ENCODE measurements at places on chromosomes 16 and 17.

GRCh38 chr16:14307059-14307526, 236.0 kb downstream of the MRTFB start:
- DNase-seq, result no peak

GRCh38 chr16:2194852-2195321, 1.5 kb downstream of the CASKIN1 start:
- DNase-seq, result no peak

- no peak for DNase-seq
These were observed 24.0 kb upstream of the ALDH3A1 start for GRCh38 chr17:19771971-19772630.

DNA sequence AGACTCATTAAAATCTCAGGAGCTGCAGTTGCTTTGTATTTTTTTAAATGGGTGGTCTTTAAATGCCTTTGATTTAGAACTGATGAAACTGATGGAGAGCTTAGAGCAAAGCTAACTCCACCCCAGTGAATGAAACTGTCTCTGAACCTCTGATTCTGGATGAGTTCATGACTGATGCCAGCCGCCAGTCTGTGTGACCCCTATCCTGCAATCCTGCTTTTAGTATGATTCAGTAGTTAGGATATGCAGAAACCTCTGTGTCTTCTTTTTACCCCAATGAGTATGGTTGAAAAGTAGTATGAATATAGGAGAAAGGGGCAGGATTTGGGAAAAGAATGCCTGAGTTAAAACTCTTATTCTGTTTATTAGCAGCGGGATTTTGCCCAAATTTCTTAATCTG, 12.3 kb upstream of the SALL1 start:
- DNase-seq, result no peak

DNA sequence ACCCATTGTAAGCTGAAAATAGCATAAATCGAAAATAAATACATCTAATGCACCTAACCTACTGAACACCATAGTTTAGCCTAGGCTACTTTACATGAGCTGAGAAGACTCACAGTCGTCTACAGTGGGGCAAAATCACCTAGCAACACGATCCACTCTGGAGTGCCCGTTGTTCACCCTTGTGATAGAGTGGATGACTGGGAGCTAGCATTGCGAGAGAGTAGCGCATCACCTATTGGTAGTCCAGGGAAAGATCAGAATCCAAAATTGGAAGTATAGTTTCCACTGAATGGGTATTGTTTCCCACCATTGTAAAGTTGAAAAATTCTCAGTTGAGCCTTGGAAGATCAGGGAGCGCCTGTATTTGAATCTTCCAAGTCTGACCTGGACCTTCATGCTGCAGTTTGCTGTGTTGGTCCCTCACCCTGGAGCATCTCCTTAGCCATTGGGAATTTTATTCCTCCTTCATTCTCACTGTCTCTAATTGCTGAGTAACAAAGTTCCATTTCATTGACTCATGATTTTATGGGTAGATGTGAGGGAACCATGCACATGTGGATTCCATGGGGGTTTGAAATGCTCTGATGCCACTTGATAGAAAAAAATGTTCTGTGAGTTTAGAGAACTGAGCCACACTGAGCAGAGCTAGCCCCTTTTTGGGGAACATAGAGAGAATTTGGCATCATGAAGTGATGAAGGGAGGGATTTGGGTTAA, 19.6 kb downstream of the AKAP1 start:
- no peak for DNase-seq

DNA sequence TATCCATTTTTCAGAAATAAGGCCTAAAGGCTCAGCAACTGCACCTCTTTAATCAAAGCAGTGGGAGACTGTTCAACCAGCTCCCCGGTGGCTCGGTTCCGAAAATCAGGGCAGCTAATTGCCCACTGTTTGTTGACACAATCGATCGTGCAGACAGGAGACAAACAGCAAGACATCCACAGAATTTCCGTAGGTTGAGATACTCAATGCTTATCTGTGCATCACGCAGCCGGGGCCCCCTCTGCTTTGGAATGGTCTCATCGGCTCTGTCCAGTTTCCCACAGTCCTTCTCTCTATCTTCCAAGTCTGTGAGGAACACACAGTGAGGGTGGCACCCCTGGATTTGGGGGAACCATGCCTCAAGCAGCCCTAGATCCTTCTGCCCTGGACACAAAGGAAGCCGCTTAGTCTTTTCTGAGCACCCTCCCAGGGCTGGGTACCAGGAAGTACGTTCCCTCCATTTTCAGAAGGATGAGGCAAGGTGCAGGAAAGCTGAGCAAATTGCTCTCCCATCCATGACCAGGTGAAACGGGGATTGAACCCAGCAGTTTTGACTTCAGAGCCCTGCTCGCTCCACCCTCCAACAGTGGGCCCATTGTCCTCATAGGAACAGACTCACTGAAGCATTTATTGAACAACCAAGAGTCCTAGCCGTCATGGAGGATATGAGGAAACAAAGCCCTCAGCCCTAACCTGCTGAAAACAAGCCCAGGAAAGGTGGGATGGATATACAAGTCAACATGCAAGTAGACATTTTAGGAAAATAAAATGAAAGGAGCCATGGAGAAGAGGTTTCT, 70.7 kb downstream of the C16orf95 start:
- DNase-seq, result no peak

DNA sequence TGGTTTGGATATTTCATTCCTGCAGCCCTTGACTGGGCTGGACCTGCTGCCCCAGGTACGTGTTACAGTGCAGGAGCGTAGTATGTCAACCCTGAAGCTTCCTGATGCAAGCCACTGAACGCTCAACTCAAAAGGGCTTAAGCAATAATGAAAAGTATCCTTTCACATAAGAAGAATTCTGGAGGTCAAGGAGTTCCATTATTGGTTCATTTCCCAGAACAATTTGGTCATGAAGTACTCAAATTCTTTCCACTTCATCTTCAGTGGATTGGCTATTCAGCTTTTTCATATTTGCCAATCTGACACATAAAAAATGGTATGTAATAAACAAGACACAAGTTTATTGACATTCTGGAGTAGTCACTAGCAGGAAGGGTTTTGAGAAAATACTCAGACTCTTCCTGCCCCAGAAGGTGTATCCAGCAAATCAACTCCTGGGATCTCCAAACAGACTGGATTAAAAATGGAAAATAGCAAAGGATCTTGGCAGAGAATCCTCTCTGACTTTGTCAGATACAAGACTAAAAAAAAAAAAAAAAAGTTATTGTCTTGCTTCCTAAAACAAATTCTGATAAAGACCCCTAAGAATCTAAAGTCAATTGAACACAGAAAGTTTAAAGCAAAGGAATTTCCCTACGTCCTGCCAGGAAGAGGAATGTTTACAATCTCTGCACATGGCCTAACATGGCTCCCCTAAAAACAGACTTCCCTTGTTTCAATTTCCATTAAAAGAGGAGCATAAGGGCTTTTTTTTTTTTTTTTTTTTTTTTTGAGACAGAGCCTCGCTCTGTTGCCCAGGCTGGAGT, 37.5 kb upstream of the WSB1 start:
- DNase-seq, result no peak

- DNase-seq, result no peak
These were observed 5.7 kb downstream of the DUSP3 start for GRCh38 chr17:43772877-43773648.

- DNase-seq, result no peak
These were observed 23.1 kb downstream of the MSI2 start for GRCh38 chr17:57279432-57279831.

DNA sequence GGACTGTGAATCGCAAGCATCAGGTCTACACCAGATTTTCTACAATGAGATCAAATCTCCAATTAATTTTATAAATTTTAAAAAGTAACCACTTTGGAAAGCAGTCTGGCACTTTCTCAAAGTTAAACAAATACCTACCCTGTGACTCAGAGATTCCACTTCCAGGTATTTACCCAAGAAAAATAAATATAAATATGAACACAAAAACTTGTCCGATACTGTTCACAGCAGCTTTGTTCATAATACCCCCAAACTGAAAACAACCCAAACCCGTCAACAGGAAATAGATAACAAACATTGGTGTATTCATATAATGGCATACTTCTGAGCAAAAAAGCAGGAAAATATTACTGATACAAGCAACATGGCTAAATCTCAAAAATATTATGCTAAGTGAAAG, 12.1 kb downstream of the ZDHHC7 start:
- DNase-seq, result no peak

DNA sequence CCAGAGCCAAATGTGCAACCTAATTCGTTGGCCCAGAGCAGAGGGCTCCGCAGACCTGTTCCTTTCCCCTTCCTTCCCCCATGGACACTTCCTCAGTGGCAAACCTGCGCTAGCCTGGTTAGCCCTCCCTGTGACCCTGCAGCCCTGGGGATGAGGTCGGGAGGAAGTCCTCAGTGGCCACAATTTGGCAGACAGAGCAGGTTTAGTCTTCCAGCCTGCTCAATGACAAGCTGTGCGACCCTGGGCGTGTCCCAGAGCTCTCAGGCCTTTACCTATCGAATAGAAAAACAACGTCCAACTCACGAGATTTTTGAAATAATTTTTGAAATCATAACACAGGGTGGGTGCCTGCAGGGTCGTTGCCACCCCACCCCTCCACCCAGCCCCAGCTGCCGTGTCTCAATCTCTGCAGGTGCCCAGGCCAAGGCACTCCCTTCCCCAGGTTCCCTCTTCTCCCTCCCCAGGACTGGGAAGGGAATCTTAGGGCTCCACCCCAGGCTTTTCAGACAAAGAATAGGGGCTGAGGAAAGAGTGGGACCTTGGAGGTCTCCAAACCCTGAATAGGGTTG, 1.4 kb downstream of the HBM start:
- no peak for DNase-seq

DNA sequence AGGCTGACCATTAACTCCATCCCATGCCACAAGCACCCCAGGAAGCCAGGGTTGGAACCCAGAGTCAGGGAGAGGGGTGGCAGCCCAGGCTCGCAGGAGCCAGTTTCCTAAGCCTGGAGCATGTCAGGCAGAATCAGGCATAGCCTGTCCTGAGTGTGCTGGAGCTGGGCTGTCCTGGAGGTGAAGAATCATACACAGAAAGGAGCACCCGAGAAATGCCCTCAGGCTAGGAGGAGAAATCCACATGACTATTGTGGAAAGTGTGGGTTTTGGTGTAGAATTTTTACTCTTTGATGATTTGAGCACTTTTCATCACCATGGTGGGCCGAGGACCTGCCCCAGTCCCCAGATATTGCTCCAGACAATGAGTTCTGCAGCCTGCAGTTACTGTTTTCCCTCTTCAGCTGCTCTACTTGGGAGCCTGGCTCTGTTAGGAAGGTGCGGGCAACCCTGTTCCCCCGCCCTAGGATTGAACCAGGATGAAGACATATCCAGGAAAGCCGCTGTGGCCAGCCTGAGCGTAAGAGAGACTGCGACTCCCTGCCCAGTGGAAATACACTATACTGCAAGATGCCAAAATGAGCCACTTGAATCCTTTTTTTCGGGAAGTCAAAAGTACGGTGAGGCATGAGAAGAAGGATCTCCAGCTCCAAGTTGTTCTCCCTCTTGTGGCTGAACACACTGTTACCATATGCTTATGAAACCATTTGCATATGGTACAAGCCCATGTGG, 29.0 kb upstream of the HEATR6 start:
- DNase-seq, result no peak

DNA sequence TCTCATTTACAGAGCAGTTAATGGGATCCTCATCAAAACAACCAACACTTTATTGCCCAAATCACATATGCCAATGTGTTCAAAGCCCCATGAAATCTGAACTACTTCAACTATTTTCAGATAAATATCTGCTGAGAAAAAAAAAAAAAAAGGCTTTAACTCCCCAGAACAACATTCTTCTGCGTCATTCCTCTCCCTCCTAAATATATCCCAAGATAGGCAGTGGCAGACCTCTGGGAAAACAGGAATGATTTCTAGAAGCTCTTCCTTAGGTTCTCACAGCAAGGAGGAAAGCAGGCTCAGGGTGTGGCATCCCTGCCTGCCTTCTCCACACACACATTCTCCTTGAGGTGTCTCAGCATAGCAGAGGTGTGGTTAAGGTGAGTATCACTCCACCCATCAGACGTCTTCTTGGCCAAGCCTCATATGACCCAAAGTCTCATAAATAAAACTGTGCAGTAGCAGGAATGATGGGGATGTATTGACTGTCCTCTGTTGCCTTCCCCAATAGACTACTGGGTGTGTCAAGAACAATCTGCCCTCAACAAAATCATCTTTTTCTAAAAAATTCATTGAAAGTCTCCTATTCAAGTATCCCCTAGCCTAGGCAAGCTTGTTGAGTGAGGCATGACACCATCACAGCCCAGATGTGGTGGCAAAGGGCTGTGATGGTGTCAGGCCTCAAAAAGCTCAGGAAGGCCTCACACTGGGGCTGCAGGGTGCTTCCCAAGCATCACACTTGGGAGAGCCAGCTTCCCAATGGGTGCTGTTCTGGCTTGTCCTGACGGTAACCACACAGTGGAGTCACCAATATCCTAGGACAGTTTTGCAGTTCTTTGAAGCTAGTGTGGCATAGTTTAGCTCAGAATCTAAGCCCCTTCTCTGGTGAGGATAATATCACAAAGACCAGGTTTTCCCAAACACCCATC, 135.4 kb upstream of the SOX9 start:
- no peak for DNase-seq

DNA sequence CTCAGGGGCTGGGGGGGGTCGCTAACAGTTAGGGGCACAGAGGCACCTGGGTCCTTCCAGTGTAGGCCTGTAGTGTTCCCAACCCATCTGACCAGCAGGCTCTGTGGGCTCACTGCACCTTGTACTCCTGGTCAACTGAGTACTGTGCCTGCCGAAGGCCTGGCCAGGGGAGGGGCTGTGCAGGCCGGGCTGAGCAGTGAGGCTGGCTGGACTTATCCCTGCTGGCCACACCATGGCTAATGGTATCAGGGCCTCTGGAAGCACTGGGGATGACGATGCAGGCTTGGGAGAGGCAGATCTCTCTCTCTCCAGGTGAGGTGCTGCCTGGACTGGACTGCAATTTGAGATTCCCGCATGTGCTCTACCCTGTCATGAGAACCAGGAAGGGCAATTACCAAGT, 58.9 kb upstream of the SDK2 start:
- no peak for DNase-seq

GRCh38 chr16:30350134-30350871, 4.8 kb downstream of the CD2BP2 start:
- no peak for DNase-seq

DNA sequence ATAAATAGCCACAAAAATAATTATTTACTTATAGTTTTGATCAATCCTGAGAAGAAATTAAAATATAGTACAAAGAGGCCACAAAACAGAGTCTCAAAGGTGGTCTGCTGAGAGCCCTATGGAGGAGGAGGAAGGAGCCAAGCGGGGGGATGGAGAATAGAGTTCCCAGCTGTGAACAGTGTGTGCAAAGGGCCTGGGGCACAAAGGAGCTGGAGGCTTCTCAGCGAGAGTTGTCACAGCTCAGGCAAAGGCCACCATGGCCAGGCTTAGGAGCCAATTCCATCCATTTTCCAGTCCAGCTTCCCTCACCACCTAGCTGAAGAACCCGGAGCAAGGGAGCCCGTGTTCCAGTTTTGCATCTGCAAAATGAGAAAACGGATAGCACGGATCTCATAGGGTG, 5.4 kb upstream of the ZNF423 start:
- no peak for DNase-seq

DNA sequence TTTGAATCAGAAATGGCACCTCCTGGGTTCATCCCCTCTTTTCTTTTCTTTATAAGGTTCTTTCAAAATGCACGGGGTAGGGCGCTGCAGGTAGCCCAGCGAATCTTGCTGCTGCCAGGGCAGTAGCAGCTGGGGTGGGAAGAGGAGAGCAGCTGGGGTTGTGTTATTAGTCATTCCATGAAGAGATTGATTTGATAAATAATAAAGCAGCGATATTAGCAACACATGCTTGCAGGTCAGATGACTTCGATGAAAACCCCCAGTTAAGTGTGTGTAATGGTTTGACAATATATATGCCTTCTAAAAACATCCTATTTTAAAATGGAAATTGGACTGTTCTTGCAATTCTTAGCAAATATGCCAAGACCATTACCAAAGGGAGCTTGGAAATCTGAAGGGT, 200.7 kb downstream of the CCDC182 start:
- DNase-seq, result no peak

GRCh38 chr17:14245002-14245401, 8.3 kb upstream of the CDRT15 start:
- no peak for DNase-seq

Data from renal cortex interstitium (tissue), 15 donors.